ENCODE measurements at places on chromosomes 16 and 17. TPM values are rescaled to one million over a fixed set of nuclear protein-coding genes. Genes with fewer than 3 reads are reported as not detected.

KRTAP2-3 gene
- total RNA-seq, result not detected

ACBD4 gene
- total RNA-seq, result 16.3 TPM

HOXB9 gene
- total RNA-seq, result not detected

- no peak overlapping the region for H3K4me3 ChIP-seq
- no peaks in the 10 kb centered on the region for H3K36me3 ChIP-seq
- H3K27ac ChIP-seq, result no peak overlapping the region
- H3K27me3 ChIP-seq, result no peaks in the 10 kb centered on the region
Observed at GRCh38 chr17:63039899-63040602, 74.0 kb downstream of the TANC2 start.

DNA sequence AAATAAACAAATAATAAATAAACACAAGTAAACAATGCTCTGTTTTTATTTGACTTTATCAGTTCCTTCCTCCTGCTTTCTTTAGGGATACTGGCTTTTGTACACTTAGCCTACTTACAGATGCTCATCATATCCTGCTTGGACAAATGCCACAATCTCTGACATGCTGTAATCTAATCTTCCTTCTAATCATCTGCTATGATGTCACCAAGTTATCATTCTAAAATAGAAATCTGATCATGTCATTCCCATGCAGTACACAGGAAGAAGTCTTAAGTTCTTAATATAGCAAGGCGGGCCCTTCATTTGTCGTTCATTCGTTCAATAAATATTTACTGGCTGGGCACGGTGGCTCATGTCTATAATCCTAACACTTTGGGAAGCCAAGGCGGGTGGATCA is 9.1 kb upstream of the UBB start:
- no peak for DNase-seq
- no peak overlapping the region for H3K27ac ChIP-seq
- H3K4me1 ChIP-seq, result peaks cover 14% of the 10 kb centered on the region

DNA sequence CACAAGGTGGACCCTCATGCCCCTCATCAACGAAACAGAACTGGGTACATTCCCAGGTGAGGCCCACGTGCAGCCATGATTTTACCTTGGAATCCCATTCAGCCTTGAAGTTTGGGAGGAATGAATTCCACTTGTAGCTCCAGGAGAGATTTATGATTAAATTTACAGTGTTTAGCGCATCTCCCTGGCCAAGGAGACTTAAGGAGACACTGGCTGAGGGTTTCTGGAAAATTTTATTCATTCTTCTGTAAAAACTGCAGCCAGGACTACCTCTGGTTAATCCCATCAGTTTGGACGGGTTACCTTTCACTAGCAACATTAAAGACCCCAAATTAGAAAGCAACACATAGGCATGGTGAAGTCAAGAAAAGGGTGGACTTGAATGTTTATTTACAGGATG is 87.2 kb upstream of the SMURF2 start:
- H3K36me3 ChIP-seq, result peaks cover 52% of the 10 kb centered on the region
- H3K4me1 ChIP-seq, result no peaks in the 10 kb centered on the region
- H3K4me3 ChIP-seq, result no peak overlapping the region
- no peaks in the 10 kb centered on the region for H3K27me3 ChIP-seq
- H3K27ac ChIP-seq, result no peak overlapping the region
- DNase-seq, result no peak

GRCh38 chr17:3891626-3892094 is 1.2 kb downstream of the CAMKK1 start:
- H3K4me1 ChIP-seq, result peaks cover 68% of the 10 kb centered on the region
- H3K27me3 ChIP-seq, result no peaks in the 10 kb centered on the region
- peak overlapping the region; percentile 76 for H3K4me3 ChIP-seq
- H3K27ac ChIP-seq, result peak overlapping the region; percentile 6
- DNase-seq, result no peak

- DNase-seq, result no peak
- no peaks in the 10 kb centered on the region for H3K36me3 ChIP-seq
- no peaks in the 10 kb centered on the region for H3K27me3 ChIP-seq
- no peak overlapping the region for H3K4me3 ChIP-seq
- no peak overlapping the region for H3K27ac ChIP-seq
Observed at GRCh38 chr16:22177968-22178930, 15.9 kb downstream of the SDR42E2 start.

DNA sequence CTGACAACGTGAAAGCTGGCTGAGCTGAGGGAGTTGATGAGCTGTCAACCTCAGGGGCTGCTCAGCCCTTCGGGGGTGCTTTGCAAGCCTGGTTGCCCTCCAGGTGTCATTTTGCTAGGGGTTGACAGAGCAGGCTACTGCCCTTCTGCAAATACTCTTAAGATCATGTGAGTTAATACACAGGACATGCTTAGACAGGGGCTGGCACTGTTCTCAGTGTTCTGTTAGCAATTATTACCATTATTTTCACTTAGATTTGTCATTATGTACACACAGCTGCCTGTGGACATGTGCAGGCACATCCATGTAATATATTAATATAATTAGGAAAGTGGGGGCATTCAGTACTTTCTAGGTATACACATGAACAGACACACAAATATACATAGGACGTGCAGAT is 554.3 kb upstream of the HSBP1 start:
- no peaks in the 10 kb centered on the region for H3K4me1 ChIP-seq
- H3K36me3 ChIP-seq, result no peaks in the 10 kb centered on the region
- H3K4me3 ChIP-seq, result no peak overlapping the region
- no peaks in the 10 kb centered on the region for H3K27me3 ChIP-seq
- H3K27ac ChIP-seq, result no peak overlapping the region

DNA sequence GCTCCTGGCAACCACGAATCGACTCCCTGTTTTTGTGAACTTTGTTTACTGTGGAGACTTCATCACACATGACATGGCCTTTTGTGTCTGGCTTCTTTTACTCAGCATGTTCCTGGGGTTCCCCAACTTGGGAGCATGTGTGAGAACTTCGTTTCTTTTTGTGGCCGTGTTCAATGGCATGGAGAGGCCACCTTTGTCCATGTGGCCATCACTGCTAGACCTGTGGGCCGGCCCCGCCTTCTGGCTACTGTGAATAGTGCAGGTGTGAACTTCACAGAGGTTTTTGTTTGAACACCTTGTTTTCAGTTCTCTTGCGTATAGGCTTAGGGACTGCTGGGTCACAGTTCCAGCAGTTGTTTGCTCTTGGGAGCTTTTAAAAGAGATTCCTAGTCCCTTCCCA is 5.7 kb upstream of the SLC38A8 start:
- H3K4me3 ChIP-seq, result no peak overlapping the region
- peak; percentile 59 for DNase-seq
- peaks cover 30% of the 10 kb centered on the region for H3K36me3 ChIP-seq
- no peak overlapping the region for H3K27ac ChIP-seq

GRCh38 chr17:5364156-5364555 is 55.3 kb downstream of the NUP88 start:
- no peaks in the 10 kb centered on the region for H3K4me1 ChIP-seq
- no peak overlapping the region for H3K27ac ChIP-seq
- H3K4me3 ChIP-seq, result no peak overlapping the region
- H3K36me3 ChIP-seq, result peaks cover 82% of the 10 kb centered on the region
- H3K27me3 ChIP-seq, result no peaks in the 10 kb centered on the region
- no peak for DNase-seq

GRCh38 chr16:4649744-4650442 is 25.3 kb downstream of the MGRN1 start:
- no peak overlapping the region for H3K4me3 ChIP-seq
- H3K36me3 ChIP-seq, result peaks cover 44% of the 10 kb centered on the region
- no peak for DNase-seq
- no peak overlapping the region for H3K27ac ChIP-seq
- H3K4me1 ChIP-seq, result peaks cover 19% of the 10 kb centered on the region
- no peaks in the 10 kb centered on the region for H3K27me3 ChIP-seq

DNA sequence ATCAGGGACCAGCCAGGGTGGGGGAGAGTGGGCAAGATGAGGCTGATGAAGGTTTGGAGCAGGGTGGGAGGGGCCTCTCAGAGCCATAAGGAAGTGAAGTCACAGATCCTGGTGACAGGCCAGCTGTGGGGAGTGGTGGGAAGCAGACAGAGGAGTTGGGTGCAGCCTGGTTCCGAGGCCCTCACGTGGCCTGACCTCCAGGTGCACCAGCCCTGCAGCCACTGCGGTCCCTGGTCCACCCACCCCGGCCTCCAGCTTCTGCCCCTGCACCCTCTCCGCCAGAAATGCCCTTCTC is 3.9 kb upstream of the ZFPM1 start:
- no peak overlapping the region for H3K4me3 ChIP-seq
- H3K36me3 ChIP-seq, result no peaks in the 10 kb centered on the region
- no peak for DNase-seq
- H3K4me1 ChIP-seq, result peaks cover 12% of the 10 kb centered on the region

DNA sequence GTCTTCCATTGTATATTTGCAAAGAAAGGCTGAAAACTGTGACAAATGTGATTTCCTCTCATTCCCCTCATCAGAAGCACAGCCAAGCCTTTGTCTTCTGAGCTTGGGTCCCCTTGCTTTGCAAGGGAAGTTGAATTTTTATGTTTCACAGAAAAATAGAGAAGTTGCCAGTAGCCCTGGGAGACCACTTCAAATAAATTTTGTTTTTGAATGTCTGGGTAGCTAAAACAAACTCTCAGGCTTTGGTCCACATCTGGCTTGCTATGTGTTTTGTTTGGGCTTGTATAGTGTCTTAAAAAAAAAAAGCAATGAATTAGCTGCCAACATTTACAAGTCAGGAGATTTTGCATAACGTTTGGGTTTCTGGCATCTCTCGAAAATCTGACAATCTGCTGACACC is 24.1 kb downstream of the PIK3R6 start:
- no peaks in the 10 kb centered on the region for H3K4me1 ChIP-seq
- no peaks in the 10 kb centered on the region for H3K36me3 ChIP-seq
- no peaks in the 10 kb centered on the region for H3K27me3 ChIP-seq
- DNase-seq, result no peak

GRCh38 chr17:67995570-67996263 is 552 bp downstream of the C17orf58 start:
- no peaks in the 10 kb centered on the region for H3K36me3 ChIP-seq
- DNase-seq, result no peak
- peak overlapping the region; percentile 40 for H3K27ac ChIP-seq
- no peaks in the 10 kb centered on the region for H3K27me3 ChIP-seq

DNA sequence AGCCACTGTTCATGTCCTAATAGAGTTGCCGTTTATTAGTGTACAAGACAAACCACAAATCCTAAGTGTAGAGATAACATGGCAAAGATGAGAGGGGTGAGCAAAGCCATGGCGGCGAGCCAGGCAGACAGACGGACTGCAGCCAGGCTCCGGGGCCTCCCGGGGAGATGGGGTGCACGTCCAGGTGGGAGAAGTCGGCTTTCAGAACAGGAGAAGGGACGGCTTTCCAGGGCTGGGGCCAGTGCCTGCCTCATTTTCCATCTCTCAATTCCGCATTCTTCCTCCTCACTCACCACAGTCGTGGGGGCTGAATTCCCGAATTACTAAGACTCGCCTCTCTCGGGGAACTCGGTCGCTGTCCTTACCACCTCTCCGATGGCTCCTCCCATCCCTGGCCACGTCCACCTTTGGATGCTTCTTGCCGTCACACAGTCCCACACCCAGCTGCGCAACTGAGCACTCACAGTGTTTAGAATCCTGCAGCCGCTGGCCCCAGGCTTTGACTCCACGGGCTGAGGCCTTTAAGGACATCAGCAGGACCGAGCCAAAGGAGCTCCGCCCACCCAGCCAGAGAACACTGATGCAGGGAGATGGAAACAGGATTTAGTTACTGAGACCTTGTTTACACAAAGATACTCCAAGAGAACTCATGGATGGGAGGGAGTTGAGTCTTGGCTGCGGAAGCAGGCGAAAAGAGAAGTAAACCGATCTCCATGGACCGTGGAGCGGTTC is 59.7 kb downstream of the RNF112 start:
- H3K36me3 ChIP-seq, result no peaks in the 10 kb centered on the region
- peak overlapping the region; percentile 56 for H3K27ac ChIP-seq
- H3K27me3 ChIP-seq, result no peaks in the 10 kb centered on the region
- peak overlapping the region; percentile 23 for H3K4me3 ChIP-seq
- DNase-seq, result no peak

DNA sequence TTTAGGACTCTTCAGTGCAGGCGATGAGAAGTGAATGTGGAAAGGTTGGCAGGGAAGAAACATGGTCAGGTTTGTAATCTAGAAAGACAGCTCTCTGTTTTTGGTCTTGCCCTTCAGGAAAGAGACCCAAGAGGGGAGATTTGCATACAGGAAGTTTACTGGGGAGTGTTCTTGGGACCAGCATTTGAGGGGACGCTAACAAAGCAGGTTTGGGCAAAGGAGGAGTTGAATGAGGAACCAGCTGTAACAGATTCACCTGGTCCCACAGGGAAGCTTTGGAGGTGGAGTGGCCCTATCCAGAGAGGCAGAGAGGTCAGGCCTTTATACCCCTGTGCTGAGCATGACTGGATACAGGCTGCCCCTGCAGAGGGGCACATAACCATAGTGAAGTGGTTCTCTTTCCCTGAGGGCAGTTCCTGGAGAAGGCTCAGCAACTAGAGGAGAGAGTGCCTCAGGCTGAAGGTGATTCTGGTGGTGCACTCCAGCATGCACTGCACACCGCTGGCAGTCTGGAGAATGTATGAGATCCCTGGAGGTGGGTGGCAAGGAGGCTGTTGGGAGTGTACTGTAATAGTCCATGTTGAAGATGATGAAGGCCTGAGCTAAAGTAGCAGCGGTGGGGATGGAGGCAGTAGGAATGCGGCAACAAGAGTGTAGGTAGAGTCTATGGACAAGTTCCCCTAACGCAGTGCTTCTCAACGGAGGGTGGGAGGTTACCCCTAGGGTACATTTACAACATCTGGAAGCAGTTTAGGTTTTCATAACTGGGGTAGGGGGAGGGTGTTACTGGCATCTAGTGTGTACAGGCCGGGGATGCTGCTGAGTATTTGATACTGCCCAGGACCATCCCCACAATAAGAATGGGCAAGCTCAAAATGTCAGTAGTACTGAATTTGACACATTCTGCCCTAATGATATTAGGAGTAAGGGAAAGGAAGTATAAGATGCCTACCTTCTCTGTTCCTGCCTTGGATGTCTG is 37.2 kb downstream of the MAP2K6 start:
- no peaks in the 10 kb centered on the region for H3K4me1 ChIP-seq
- DNase-seq, result no peak
- H3K4me3 ChIP-seq, result no peak overlapping the region
- H3K36me3 ChIP-seq, result no peaks in the 10 kb centered on the region
- H3K27ac ChIP-seq, result no peak overlapping the region

GRCh38 chr17:35540589-35541404 is 3.3 kb upstream of the SLFN12L start:
- H3K4me3 ChIP-seq, result peak overlapping the region; percentile 48
- H3K27ac ChIP-seq, result peak overlapping the region; percentile 83
- H3K27me3 ChIP-seq, result no peaks in the 10 kb centered on the region
- peak; percentile 73 for DNase-seq
- peaks cover 60% of the 10 kb centered on the region for H3K4me1 ChIP-seq

GRCh38 chr17:19382531-19383444 is 4.2 kb downstream of the MFAP4 start:
- H3K27me3 ChIP-seq, result no peaks in the 10 kb centered on the region
- H3K4me3 ChIP-seq, result no peak overlapping the region
- H3K36me3 ChIP-seq, result peaks cover 53% of the 10 kb centered on the region
- DNase-seq, result no peak
- no peak overlapping the region for H3K27ac ChIP-seq
- peaks cover 35% of the 10 kb centered on the region for H3K4me1 ChIP-seq

DNA sequence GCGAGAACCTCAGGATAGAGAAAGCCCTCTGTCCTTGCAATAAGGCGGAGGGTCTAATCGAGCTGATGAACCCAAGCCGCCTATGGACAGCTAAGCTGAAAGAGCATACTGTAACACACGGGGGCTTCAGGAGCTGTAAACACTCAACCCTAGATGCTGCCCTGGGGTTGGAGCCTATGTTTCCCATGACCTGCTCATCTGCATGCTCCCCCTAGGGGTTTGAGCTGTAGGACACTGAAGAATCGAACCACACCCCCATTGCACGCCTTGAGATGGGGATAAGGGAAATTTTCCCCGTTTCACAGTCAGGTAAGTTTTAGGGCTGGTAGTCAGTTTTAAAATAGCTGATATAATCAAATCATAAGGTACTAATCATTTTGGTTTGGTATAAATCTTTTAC is 675.6 kb upstream of the CDH8 start:
- no peak overlapping the region for H3K4me3 ChIP-seq
- no peak overlapping the region for H3K27ac ChIP-seq
- H3K36me3 ChIP-seq, result no peaks in the 10 kb centered on the region

All from upper lobe of right lung (tissue), 1 donor.